ENCODE measurements at places on chromosomes 11 and 22. TPM values are rescaled to one million over a fixed set of nuclear protein-coding genes. Genes with fewer than 3 reads are reported as not detected.

- no peak for DNase-seq
These were observed 69.2 kb downstream of the DGCR2 start for GRCh38 chr22:19052941-19053541.

DNA sequence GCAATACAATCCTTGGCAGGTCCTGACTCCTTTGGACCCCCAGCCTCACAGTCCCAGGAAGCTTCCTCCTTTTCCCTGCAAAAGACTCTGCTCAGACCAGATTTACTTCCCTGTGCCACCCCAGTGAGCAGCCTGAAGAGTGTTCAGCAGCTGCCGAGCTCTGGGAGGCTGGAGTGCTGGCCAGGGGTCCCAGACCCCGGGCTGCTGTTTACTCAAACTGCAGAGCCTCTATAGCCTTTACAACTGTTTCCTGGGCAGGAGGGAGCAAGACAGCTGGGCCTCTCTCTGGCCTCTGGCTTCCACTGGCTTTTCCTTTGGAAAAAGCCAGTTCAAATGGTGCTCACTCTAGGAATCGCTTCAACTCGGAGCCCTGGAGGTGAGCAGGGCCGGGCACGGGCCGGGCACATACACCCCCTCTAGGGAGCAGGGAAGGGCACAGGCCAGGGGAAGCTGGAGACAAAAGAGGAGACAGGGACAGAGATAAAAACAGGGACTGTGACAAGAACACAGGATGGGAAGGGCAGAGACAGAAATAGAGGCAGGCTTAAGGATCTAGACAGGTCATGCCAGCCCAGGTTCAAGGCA is 932 bp downstream of the IRAG1 start:
- no peak for DNase-seq

Gene MIAT
- polyA plus RNA-seq, result 0.52 TPM

Gene GLYAT
- polyA plus RNA-seq, result 168 TPM

- DNase-seq, result no peak
These were observed 2.5 kb upstream of the OR52D1 start for GRCh38 chr11:5486003-5486402.

DNA sequence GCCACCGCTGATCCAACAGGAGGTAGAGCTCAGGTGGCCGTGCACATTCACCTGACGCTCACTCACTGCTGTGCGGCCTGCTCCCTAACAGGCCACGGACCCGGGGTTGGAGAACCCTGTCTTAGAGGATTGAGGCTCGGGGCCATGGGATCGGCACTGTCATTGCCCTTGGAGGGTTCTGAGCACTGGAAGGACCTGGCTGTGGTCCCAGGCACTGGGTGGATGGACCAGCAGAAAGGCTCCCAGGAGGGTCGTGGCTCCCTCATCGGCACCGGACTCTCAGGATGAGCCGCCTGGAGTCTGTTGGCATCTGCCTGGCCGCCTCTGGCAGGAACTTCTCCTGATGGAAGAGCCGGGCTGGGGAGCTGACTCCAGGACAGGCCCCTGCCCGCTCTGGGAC is 6.5 kb downstream of the KCNQ1 start:
- DNase-seq, result no peak

Gene UBQLNL
- 0.62 TPM for polyA plus RNA-seq

GRCh38 chr11:34595960-34596644 is 24.8 kb upstream of the EHF start:
- no peak for DNase-seq

- no peak for DNase-seq
These were observed 315.3 kb downstream of the CADM1 start for GRCh38 chr11:115188898-115189278.

Gene KRTAP5-11
- polyA plus RNA-seq, result not detected

Gene FIBIN
- 19.6 TPM for polyA plus RNA-seq
